ENCODE measurements at places on chromosomes 4 and X. TPM values are rescaled to one million over a fixed set of nuclear protein-coding genes. Genes with fewer than 3 reads are reported as not detected.

- no peak for DNase-seq
These were observed 193.3 kb upstream of the FAM9B start for GRCh38 chrX:9227276-9227675.

GRCh38 chr4:163895378-163896005 is 401.0 kb downstream of the TMA16 start:
- no peak for DNase-seq

DNA sequence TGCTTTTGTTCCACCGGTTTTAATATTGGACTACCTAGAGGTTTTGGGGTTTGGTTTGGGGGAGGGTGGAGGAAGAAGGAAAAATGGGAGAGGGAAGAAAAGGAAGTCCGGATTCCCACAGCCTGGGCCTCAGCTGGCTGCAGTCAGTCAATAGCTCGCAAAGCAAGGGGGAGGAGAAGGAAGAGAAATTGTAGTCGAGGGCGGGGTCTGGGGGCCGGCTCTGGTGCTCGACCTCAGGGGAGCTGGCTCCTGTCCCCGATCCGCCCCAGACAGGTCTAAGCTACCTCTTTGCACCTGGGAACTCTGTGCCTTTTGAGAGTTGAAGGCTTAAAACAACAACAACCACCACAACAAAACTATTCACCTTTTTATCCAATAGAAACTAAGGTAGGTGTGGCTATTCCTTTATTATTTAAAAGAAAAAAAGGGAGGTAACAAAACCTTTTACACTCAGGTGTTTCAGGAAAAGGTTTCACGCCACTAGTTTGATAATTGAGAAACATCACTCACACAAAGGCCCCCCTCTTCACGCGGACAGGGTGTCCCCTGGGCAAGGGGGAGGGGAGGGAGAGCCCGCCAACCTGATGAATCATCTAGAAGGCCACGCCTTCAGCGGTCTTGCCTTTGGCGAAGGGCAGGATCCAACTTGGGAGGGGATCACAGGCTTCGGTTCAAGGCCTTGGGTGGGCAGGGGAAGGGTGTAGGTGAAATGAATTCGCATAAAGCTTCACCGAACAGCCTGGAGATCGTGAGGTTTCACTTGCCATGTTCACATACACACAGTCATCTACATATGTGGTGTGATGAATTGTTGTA is 1.6 kb upstream of the LNX1 start:
- DNase-seq: no peak

The PRKG2 gene
- not detected for total RNA-seq

GRCh38 chr4:149993030-149993429 is 85.2 kb upstream of the DCLK2 start:
- DNase-seq: no peak
